NCI-H2081 (cell line): ENCODE measurements at places on chromosomes 12 and 14.

DNA sequence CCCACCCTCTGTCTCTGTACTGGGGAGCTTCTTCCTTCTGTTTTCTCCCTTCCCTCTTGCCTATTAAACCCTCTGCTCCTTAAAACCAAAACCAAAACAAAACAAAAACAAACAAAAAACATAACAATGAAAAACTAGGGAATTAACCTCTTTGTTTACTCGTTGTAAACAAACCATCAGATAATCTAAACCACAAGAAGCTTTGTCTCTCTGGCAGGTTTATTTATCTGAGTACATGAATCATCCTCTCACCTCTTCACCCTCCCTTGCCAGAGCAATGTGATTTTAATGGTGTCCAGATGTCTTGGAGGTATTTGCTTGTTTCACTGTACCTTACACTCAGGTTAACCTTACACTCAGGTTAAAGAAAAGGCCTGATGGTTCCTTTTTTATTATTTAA, 66.1 kb downstream of the DYRK2 start:
- peak; percentile 19 for DNase-seq

DNA sequence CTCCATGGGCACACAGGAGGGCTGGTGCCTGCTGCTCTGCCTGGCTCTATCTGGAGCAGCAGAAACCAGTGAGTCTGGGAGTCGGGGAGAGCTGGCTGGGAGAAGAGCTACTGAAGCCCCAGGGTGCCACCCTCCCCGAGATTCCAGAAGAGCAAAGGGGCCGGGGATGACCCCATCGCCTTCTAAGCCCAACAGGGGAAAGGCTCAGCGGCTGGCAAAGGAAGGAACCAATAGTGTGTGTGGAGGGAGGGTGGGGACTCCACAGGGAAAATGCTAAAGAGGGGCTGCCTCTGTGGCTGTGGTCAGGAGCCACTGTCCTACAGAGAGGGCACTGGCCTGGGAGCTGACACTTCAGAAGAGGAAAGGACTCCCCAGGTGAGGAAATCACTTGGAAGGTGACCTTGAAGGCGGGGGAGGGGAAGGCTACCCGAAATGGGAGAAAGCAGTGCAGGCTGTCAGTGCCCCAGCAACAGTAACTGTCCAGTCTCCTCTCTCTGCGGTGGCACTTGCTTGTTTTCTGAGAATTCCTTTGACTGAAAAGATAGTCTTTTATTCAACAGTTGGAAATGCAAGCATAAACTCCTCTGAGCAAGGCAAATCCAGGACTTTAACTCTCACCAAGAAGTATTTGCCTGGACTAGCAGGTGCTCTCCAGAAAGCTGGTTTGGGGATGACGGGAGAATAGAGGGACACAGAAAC, 552 bp downstream of the TAPBPL start:
- DNase-seq, result peak; percentile 18

- DNase-seq, result no peak
Observed at GRCh38 chr12:89862511-89863445, 154.1 kb upstream of the ATP2B1 start.

DNA sequence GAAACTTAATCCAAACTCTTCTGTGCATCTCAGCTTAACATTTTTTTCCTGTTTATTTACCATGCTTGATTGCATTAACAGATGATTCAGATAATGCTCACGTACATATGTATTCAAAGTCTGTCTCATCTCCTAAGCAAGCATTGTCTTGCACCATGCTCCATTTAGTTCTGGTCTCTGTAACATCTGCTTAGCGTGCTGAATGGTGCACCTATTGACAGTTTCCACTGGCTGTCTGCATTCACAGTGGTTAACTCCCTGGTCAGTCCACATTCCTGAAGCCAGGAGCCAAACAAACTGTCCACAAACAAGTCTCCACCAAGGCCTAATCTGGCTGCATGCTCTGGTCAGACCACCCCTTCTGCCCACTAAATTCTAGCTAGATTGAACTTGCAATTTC, 83.9 kb downstream of the KNTC1 start:
- DNase-seq, result no peak

GRCh38 chr12:33560653-33561208, 121.1 kb upstream of the SYT10 start:
- no peak for DNase-seq

GRCh38 chr14:100342195-100342594, 19.1 kb downstream of the SLC25A47 start:
- no peak for DNase-seq

- no peak for DNase-seq
Observed at GRCh38 chr14:64569138-64569631, 19.4 kb downstream of the PPP1R36 start.

DNA sequence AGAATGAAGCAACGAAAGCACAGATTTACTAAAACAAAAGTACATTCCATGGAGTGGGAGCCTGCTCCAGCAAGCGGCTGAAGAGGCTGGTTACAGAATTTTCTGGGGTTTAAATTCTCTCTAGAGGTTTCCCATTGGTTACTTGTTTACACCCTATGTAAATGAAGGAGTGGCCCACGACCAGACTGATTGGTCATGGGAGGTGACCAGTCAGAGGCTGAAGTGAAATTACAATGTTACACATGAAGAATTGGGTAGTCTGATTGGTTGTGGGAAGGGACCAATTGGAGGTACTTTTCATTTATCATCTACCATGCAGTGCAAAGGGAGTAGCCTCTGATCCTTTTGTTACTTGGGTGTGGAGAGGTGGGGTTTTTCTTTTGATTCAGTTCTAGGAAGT, 36.2 kb upstream of the APPL2 start:
- DNase-seq, result no peak

DNA sequence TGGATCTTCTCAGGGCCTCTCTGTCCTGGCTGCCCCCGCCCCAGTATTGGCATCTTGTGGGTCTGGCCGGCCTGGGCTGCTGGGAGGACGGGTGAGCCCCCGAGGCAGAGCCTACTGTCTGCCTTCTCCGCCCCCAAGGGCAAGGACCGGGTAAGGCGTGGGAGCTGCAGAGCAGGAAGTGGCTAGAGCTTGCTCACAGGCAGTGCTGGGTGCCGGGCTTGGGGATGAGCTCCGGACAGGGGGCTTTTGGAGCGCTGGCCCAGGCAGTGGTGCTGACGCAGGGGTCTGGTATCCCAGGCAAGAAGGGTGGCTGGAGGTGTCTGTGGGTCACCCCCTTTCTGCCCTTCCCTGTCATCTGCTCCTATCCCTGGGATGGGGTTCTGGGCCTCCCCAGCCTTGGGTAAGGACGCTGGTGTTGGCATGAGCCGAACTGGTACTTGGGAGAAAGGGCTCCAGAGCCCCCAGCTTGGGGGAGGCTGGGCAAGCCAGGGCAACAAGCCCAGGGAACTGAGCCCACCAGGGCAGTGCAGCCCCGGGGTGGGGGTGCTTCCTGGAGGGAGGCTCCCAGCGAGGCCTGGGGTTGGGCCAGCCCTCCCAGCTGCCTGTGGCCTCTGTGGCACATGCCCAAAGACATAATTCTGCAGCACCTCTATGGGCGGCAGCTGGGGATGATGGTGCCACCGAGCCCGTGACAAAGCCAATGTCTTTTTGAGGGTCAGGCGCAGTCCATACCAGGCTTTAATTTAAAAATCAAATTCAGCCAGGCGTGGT, 126.3 kb downstream of the KIF26A start:
- no peak for DNase-seq

- no peak for DNase-seq
Observed at GRCh38 chr12:125549836-125550235, 484.6 kb downstream of the AACS start.

DNA sequence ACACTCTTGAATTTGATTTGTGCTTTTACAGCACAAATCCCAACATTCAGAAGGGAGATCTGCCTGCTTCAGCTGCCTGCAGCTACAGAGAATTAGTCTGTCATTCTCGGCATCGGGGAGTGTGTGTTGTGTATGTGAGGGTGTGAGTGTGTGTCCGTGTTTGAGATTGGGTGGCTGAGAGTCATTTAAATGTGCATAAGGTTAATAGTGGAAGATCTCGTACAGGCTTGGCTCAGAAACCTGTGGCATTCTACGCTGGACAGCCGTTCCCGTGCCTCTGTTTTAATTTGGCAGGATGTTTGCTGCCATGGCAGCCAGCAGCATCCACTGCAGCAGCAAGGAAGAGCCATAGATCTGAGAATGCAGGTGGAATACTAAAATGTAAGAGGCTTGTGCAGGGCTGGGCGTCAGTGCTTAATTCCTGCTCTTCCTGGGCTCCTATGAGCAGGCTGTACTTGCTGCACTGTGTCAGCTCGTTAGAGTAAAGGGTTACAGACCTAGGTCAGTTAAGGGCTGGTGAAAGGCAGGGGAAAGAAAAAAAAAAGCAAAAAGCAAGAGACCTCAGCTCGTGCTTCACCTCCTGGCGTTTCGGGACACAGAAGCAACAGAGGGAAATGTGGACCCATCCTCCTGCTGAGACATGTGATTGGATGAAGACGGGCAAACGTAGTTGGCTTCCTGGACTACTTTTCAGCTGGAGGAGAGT, 205.4 kb downstream of the NAV3 start:
- DNase-seq, result peak; percentile 59

- DNase-seq, result no peak
Observed at GRCh38 chr12:14950421-14950820, 11.0 kb downstream of the ARHGDIB start.

DNA sequence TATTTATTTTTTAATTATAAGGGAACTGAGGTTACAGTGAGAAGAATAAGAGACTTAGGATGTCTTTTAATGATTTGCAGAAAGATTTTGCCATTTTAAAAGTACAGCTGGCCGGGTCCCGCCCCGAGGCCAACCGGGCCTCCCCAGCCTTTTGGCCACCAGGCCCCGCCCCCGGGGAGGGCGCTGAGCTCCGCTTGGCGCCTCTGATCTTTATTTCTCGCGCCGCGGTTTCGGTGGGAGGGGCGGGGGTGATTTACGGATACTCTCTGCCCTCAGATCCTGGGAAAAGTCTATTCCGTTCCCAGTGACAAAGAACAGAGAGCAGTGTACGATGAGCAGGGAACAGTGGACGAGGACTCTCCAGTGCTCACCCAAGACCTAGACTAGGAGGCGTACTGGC, 17.7 kb downstream of the ZFYVE26 start:
- no peak for DNase-seq

DNA sequence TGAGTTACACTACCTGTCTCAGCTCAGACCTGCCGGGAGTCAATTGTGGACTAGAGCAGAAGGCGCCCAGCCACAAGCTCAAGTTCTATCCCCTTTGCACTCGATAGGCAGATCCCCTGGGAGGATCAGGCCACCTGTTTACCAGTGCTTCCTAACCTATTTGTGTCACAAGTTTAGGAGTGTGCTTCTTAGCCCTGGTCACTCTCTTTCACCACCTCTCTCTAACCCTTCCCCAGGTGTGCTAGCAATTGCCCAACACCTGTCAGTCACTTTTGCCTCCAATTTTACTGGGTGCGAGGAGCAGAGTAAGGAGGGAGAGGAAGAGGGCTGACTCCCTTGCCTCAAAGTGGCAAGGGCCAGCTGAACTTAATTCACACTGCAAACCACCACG, 745 bp upstream of the NAA30 start:
- no peak for DNase-seq

- no peak for DNase-seq
Observed at GRCh38 chr14:79680087-79680486, 531.2 kb downstream of the DIO2 start.

DNA sequence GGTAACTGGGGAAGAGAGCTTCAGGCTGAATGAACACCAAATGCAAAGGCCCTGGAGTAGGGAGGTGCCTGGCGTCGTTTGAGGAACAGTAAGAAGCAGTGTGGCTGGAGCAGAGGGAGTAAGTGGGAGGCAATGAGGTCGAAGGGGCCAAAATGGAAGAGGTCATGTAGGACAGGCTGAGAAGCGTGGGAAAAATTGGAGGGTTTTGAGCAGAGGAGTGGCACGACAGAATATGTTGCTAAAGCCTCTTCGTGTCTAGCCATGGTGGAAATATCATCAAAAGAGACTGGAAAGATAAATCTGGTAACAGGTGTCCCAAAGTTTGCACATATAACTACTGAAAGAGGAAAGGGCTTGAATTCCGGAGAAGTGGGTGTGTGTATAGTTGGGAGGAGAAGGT, 1.9 kb downstream of the TRIM9 start:
- no peak for DNase-seq

GRCh38 chr12:57586128-57586527, 4.9 kb upstream of the PIP4K2C start:
- no peak for DNase-seq

GRCh38 chr12:76277480-76277879, 70.7 kb downstream of the BBS10 start:
- DNase-seq, result no peak

DNA sequence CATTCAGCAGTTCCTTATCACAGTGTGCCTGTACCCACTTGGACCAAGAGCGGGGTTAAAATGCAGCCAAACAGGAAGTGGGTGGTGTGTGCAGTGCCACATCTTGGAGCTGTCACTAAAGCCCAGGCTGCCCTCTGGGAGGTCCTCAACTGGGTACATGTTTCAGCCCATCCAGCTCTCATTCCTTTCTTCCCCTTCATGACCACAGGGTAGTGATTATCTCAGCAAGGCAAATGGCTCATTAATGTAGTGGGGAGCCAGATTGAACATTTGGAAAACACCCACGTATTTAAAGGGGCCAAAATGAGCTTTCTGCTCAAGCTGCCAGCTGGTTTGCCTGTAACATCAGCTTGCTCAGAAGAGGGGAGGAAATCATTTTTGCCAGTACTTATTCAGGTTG, 210.8 kb upstream of the BTG1 start:
- DNase-seq, result peak; percentile 73

DNA sequence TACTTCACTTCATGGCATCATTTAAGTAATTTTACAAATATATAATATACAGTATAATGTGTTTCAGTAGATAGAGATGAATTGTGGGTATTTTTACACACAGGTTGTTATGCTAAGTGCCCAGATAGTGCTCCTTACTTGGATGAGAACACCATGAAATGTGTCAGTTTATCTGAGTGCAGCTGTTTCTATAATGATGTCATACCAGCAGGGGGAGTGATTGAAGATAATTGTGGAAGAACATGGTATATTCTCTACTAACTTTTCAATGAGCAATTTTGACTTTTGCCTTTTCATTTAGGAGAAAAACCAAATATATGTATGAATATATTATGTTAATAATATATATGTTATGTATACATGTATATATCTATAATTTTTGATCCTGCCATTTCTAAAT, 221.6 kb downstream of the LRRK2 start:
- DNase-seq, result peak; percentile 8

DNA sequence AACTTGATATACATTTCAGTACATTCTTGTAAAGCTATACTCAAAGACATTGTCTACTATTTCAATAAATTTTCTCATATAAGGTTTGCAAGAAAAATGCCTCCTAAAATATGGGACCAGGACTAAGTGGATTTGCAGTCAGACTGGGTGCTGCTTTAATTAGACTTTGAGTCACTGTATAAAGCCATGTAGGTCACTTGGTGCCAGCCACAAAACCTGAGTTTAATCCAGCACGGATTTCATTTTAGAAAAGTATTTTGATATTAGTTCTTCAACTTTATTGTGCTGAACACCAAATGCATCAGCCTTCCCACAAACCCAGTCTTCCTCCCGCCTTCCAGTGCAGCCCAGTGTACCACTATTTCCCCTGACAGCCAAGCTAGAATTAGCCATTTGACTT, 9.9 kb upstream of the NID2 start:
- DNase-seq, result no peak

GRCh38 chr14:30874120-30874998, at the start of gene COCH:
Gene COCH (plus strand): TSS chr14:30874559. CDS start chr14:30874939, 380 bp downstream.
- DNase-seq, result peak; percentile 62
